ENCODE measurements at places on chromosomes 7 and 10. TPM values are rescaled to one million over a fixed set of nuclear protein-coding genes. Genes with fewer than 3 reads are reported as not detected.
A peak's percentile ranks its signal among the peaks of the same experiment; 100 is the strongest.

GRCh38 chr7:134783294-134784069 is 4.0 kb downstream of the CALD1 start:
- no peak overlapping the region for H3K27ac ChIP-seq
- no peaks in the 10 kb centered on the region for H3K36me3 ChIP-seq
- H3K4me3 ChIP-seq: no peak overlapping the region
- H3K27me3 ChIP-seq: no peaks in the 10 kb centered on the region
- H3K4me1 ChIP-seq: peaks cover 5% of the 10 kb centered on the region

- no peak overlapping the region for H3K4me3 ChIP-seq
- H3K27ac ChIP-seq: no peak overlapping the region
- H3K4me1 ChIP-seq: peaks cover 2% of the 10 kb centered on the region
- DNase-seq: no peak
Measured at GRCh38 chr7:129821476-129821875, 131.3 kb downstream of the UBE2H start.

DNA sequence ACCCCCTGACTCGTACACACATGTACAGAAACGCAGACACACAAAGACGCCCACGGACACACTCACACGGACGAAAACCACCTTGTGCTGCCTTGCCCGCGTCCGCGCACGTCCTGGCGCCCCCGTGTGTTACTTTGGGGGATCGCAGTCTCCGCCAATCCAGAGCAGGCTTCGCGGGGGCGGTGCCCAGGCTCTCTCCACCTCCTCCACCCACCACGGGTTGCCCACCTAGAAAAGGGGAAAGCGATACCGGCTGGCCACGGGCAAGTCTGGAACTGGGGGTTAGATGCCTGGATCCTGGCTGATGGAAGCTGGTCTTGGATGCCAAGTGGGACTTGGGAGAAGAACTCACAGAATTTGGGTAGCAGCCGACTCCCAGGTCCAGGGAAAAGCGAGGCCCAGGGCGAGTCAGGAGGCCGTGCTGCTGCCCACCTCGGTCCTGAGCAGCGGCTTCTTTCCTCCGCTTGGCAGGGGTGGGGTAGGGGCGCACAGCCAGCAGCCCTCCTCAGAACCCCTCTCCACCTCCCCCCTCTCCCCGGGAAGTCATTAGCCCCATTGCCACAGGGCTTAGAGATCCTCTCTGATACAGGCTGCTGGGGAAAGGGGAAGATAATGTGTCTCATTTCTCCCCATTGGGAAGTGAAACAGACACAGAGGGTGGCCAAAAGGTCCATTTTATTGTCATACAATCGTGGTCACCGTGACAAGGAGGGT is 4.6 kb upstream of the VGF start:
- peaks cover 2% of the 10 kb centered on the region for H3K36me3 ChIP-seq
- no peak overlapping the region for H3K27ac ChIP-seq
- DNase-seq: peak; percentile 90
- peaks cover 49% of the 10 kb centered on the region for H3K4me1 ChIP-seq

GRCh38 chr7:93060025-93060424 is 57.8 kb downstream of the SAMD9 start:
- no peak for DNase-seq
- H3K27me3 ChIP-seq: peaks cover 42% of the 10 kb centered on the region
- no peak overlapping the region for H3K4me3 ChIP-seq
- H3K4me1 ChIP-seq: no peaks in the 10 kb centered on the region
- H3K27ac ChIP-seq: no peak overlapping the region
- no peaks in the 10 kb centered on the region for H3K36me3 ChIP-seq

The ADCY1 gene
- total RNA-seq: 0.03 TPM

GRCh38 chr7:69678494-69679187 is 80.4 kb downstream of the AUTS2 start:
- H3K27me3 ChIP-seq: peaks cover 7% of the 10 kb centered on the region
- no peak overlapping the region for H3K4me3 ChIP-seq
- no peaks in the 10 kb centered on the region for H3K36me3 ChIP-seq
- peaks cover 2% of the 10 kb centered on the region for H3K4me1 ChIP-seq

DNA sequence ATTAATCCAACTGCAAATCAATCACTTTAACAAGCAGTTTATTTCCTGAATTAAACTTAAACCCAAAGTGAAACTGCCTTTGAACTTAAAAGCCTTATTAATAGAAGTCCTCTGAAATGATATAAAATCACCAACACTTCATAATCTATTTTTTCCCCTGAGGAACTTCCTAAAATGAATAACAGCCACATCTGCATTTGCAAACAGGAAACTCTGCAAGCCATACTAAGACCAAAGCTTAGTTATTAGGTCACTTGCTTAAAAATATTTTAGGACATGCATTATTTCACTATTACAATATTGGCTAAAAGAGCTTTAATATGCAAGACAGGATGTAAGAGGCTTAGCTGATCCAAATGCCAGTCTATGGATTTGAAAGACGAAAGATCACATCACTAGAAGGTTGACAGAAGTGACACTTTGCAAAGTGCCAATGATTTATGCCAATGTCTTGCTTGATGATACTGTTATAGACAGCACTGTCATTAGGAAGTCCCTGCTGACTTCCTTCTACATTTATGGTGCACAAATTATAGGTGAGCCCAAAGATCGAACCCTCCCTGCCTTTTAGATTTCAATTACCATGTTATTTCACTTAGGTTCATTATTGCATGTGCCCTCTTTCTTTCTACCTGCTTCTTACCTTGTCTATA is 99.9 kb upstream of the SKAP2 start:
- no peaks in the 10 kb centered on the region for H3K4me1 ChIP-seq
- H3K27ac ChIP-seq: no peak overlapping the region
- no peaks in the 10 kb centered on the region for H3K36me3 ChIP-seq
- DNase-seq: no peak
- peaks cover 7% of the 10 kb centered on the region for H3K27me3 ChIP-seq

- DNase-seq: no peak
- H3K4me1 ChIP-seq: no peaks in the 10 kb centered on the region
- H3K4me3 ChIP-seq: no peak overlapping the region
- H3K27ac ChIP-seq: no peak overlapping the region
- peaks cover 2% of the 10 kb centered on the region for H3K36me3 ChIP-seq
Measured at GRCh38 chr7:158308001-158308400, 279.6 kb downstream of the PTPRN2 start.

DNA sequence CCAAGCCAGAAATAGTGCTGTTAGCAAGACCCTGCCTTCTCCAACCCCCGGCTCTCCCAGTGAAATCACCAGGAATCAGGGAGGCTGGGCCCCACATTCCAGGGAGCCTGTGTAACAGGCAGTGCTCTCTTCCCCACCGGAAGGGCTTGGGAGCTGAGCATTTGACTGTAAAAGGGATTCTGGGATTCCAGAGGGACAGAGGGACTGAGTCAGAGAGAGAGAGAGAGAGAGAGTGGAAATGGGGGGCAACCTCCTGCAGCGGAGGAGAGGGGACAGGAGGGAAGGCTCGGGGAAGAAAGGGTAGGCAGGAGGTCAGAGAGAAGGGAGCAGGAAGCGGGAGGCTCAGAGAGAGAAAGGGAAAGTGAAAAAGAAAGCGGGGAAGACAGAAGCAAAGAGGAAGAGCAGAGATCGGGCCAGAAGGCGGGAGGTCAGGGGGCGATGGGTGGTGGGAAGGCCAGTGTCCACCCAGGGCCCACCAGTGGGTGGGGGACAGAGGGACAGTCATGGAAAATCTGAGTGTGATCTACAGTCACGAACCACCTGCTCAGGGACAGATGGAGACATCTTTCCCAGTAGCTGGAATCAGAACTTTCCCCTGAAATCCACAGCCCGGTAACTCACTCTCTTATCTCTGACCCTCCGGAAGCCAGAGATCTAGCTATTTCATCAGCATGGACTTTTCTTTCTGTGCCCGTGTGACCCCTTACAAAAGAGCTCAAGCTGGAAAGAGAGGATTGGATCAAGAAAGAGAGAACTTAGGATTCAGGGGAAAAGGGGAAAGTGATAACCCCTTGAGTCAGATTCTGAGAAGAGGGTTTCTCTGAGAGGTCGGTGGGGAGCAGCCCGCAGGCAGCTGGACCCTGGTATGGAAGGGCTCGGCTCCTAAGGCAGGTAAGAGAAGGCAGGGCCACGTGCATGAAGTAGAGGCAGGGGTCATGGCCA is 4.6 kb upstream of the SERPINE1 start:
- H3K36me3 ChIP-seq: no peaks in the 10 kb centered on the region
- H3K4me1 ChIP-seq: peaks cover 46% of the 10 kb centered on the region
- H3K4me3 ChIP-seq: peak overlapping the region; percentile 82

GRCh38 chr10:93152136-93152535 is 78.4 kb downstream of the CYP26A1 start:
- no peak overlapping the region for H3K4me3 ChIP-seq
- peaks cover 12% of the 10 kb centered on the region for H3K4me1 ChIP-seq
- peaks cover 2% of the 10 kb centered on the region for H3K36me3 ChIP-seq
- no peak for DNase-seq
- no peak overlapping the region for H3K27ac ChIP-seq

The TRIM50 gene
- total RNA-seq: not detected

The ZNF789 gene
- 26.0 TPM for total RNA-seq

DNA sequence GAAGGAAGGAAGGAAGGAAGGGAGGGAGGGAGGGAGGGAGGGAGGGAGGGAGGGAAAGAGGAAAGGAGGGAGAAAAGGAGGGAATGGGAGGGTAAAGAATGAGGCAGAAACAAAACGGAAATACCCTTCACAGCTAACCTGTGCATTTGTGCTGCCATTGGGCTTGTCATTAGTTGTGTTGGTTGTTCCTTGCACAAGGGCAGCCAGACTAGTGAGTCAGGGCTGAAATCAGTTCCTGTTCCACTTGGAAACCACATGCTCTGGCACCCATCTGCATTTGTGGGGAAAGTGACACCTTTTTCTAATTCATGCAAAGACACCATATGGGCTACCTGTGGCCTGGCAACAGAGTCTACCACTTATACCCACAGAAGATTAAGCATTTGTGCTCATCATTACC is 1004.0 kb upstream of the C7orf33 start:
- no peak overlapping the region for H3K4me3 ChIP-seq
- H3K27me3 ChIP-seq: no peaks in the 10 kb centered on the region
- no peaks in the 10 kb centered on the region for H3K36me3 ChIP-seq
- DNase-seq: no peak
- H3K4me1 ChIP-seq: no peaks in the 10 kb centered on the region

DNA sequence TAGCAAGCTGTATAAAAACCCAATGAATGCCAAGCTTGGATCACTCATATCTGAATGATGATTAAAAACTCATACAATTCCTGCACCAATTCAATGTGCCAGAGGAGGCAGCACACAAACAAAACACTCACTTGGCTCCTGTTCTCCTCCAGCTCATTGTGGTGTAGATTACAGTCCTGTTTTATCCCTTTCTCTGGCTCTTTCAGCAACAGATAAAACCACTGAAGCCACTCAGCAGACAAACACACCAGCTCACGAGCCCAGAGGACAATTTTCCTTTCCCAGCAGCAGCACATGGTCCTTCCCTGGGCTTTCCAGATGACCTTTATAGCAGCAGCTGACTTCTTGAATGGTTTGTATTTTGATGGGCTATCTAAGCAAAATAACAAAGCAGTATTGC is 107.3 kb upstream of the STARD3NL start:
- H3K4me1 ChIP-seq: no peaks in the 10 kb centered on the region
- H3K27me3 ChIP-seq: peaks cover 12% of the 10 kb centered on the region
- no peak overlapping the region for H3K27ac ChIP-seq
- H3K4me3 ChIP-seq: no peak overlapping the region
- no peak for DNase-seq
- no peaks in the 10 kb centered on the region for H3K36me3 ChIP-seq

DNA sequence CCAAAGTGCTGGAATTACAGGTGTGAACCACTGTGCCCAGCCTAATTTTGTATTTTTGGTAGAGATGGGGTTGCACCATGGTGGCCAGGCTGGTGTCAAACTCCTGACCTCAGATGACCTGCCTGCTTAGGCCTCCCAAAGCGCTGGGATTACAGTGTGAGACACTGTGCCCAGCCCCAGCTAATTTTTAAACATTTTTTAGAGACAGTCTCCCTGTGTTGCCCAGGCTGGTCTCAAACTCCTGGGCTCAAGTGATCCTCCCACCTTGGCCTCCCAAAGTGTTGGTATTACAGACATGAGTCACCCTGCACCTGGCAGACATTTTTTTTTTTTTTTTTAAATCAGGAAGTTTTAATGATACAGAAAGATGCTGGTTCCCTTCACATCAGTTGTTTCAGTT is 15.5 kb downstream of the DENND10 start:
- DNase-seq: no peak
- peaks cover 37% of the 10 kb centered on the region for H3K36me3 ChIP-seq
- no peaks in the 10 kb centered on the region for H3K27me3 ChIP-seq
- no peak overlapping the region for H3K27ac ChIP-seq
- no peak overlapping the region for H3K4me3 ChIP-seq

The SFTPA2 gene
- not detected for total RNA-seq

The LIPK gene
- total RNA-seq: not detected

The SFTPA1 gene
- not detected for total RNA-seq

The AVPI1 gene
- 2.9 TPM for total RNA-seq

The PLAU gene
- 0.62 TPM for total RNA-seq

- H3K36me3 ChIP-seq: no peaks in the 10 kb centered on the region
- no peak overlapping the region for H3K4me3 ChIP-seq
- H3K4me1 ChIP-seq: no peaks in the 10 kb centered on the region
- DNase-seq: no peak
Measured at GRCh38 chr7:33500703-33501701, 371.6 kb downstream of the BBS9 start.

DNA sequence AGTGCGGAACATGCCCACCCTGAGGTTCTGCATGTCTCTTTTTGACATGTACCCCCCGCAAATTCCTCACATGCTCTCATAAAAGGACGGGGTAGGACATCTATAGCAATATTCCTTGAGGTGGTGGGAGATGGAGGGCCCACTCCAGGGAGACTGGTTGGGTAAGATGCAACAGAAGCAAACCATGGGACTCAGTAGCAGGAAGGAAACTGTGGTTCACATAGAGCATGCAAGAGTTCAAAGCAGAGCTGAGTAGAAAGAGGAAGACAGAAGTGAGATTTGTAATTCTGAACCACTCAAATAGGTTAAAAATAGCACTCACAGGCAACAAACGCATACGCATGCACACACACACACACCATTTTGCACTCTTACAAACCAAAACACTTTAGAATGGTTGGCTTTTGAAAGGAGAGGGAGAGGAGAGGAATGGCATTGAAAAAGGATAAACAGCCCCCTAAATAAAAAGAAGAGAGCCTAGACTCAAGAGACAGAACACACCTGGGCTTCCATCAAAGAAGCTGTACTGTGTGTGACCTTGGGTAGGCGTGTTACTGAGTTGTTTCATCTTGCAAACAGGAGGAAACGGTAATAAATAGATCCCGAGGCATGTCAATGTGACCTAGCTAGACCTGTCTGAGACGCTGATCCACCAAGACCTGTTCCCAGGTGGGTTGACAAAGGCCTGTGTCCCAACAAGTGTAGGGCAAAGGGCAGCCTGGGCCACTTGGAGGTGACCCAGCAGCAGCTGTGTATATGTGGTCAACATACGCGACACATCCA is 77.6 kb upstream of the LRRC4 start:
- no peaks in the 10 kb centered on the region for H3K36me3 ChIP-seq
- DNase-seq: peak; percentile 54
- H3K27me3 ChIP-seq: peaks cover 4% of the 10 kb centered on the region
- peaks cover 65% of the 10 kb centered on the region for H3K4me1 ChIP-seq
